ENCODE measurements at places on chromosomes 7 and 10.
A peak's percentile ranks its signal among the peaks of the same experiment; 100 is the strongest.

DNA sequence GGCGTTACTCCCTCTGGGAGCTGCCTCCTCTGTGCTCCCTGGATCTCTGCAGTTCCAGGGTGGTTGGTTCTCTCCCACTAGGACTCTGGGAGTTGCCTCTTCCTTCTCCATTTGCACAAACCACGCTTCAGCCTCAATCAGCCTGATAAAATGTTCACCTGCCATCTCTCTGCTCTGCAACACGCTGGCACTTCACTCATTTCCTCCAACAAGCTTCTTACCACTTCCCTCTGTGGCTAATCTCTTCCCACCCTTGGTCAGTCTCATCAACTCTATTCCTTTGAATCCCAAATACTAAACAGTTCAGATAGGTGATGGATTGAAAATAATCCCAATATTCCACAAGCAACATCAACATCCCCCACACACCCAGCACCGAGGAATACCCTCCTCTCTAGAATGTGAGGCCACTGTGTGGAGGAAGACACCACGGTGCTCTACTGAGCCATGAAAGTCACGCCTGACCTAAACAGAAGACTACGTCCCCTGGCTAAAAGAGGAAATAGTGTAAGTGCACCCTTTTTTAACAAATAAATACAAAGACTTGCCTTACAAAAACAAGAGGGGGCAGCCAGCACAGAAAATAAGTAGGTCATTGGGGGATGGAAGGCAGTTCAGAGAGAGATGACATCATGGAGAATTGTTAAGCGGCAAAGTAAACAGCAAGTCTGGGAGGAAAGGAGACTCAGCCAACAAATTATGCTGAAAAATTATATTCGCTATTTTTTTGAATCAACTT lies 1.9 kb upstream of the FAM170B start:
- DNase-seq: no peak

DNA sequence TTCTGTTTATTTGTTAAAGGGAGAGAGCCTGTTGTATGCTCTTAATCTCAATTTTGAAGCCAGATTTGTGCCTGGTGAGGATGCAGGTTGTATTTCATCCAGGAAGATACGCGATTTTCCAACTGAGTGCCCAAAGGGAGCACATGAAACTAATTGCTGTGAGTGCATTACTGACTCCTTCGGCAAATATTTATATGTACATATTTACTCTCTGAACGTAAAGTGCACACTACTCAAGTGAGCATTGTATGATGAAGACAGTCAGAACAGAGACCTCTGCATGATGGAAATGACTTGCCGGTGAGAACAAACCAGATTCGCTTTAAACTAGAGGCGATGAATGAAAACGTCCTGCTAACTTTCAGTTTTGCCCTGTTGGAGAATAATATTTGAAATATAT lies 130.1 kb downstream of the MALRD1 start:
- no peak for DNase-seq

DNA sequence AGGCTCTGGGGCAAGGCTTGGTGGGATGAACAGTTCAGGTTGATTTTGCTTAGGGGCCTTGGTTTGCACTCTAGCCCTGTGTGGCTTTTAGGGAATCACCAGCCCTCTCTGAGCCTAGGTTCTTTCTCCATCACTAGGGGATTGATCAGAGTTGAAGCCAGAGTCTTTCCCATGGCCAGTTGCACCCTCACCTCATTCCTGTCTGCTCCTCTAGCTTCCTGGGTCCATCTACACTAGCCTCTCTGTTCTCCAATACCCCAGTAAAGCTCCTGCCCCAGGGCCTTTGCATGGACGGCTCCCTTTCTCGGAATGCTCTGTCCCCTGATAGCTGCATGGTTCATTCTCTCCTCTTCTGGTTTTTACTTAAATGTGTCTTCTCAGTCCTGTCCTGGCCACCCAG lies 40.4 kb downstream of the SORCS3 start:
- DNase-seq: no peak

DNA sequence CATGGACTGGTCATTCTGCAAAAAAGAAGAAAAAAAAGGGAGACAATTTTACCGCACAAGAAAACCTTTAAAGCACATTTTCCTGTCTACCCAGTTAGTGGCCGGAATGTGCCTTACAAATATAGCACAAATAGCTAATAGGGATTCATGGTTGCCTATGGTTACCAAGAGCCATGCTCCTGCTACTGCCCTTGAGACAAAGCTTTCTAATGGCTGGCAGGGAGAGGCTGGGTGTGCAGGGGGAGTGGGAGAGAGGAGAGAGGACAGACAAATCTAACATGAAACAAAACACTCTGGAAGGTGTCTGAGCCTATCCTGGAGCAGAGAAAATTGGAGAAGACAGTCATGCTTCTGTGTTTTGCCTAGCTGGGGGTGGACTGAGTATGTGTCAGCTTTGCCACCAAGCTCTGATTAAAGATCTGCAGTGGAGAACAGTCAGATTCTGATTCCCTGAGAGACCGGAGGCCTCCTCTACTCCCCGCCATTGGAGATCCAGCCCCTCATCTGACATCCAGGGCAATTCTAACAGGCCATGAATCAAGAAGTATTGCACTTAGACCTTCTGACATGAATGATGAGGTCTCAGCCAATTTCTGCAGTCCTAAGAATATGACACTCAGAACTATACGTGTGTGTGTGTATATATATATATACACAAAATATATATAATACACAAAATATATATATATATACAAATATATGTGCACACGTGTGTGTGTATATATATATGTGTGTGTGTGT lies 80.2 kb downstream of the PRTFDC1 start:
- no peak for DNase-seq

GRCh38 chr7:132557489-132558044 lies 18.7 kb downstream of the PLXNA4 start:
- no peak for DNase-seq

- DNase-seq: peak; percentile 27
Observed at GRCh38 chr7:1169409-1170368, 9.7 kb upstream of the ZFAND2A start.

DNA sequence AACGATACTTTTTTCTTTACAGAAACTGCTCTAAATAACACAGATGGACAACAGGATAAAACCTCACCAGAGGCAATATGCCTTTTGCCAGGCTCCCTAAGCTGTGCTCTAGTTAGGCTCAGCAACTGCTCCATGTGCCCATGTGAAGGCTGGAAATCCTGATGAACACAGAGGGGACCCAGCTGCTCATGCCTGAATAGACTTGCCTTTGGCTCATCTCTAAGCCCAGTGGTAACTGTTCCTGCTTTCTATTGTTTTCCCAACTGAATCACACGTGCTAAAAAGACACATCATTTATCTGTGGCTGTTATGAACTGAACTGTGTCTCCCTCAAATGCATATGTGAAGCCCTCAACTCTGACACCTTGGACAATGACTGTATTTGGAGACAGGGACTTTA lies 110.4 kb downstream of the RNF216 start:
- DNase-seq: no peak

DNA sequence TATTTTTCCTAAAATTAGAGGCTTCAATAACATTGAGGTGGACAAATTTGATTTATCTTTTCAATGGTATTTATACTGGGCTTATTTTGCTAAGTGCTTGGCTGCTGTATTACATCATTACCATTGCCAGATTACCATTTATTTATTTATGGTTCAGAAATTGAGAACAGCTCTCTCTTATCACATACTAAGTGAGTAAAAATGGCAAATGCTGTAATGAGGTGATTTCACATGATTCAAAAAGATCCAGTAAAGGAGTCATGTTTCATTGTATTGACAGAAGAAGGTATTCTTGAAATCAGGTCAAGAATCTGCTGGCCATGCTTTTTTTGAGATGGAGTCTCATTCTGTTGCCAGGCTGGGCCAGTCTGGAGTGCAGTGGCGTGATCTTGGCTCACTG lies 322.6 kb downstream of the KIF20B start:
- no peak for DNase-seq

- no peak for DNase-seq
Observed at GRCh38 chr10:80100861-80101695, 22.6 kb downstream of the TMEM254 start.

- no peak for DNase-seq
Observed at GRCh38 chr7:54705436-54705835, 53.6 kb downstream of the SEC61G start.

GRCh38 chr7:38310591-38311101 lies 37.2 kb upstream of the TARP start:
- DNase-seq: no peak

DNA sequence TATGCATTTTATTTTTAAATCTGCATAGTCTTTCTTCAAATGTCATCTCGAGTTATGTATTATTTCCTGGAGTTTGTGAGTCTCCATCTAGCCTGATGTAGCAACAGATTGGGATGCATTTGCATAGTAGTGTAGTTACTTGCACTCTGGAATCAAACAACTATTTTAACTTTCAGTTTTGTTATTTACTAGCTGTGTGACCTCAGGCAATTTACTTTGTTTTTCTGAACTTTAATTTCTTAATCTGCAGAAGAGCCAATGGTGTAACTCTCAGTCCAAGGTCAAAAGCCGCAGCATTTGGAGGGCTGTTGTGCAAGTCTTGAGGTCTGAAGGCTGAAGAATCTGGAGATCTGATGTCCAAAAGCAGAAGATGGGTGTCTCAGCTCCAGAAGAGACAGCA lies 175.8 kb upstream of the SORCS1 start:
- DNase-seq: no peak

GRCh38 chr7:6266699-6267098 lies 5.7 kb downstream of the CYTH3 start:
- no peak for DNase-seq

DNA sequence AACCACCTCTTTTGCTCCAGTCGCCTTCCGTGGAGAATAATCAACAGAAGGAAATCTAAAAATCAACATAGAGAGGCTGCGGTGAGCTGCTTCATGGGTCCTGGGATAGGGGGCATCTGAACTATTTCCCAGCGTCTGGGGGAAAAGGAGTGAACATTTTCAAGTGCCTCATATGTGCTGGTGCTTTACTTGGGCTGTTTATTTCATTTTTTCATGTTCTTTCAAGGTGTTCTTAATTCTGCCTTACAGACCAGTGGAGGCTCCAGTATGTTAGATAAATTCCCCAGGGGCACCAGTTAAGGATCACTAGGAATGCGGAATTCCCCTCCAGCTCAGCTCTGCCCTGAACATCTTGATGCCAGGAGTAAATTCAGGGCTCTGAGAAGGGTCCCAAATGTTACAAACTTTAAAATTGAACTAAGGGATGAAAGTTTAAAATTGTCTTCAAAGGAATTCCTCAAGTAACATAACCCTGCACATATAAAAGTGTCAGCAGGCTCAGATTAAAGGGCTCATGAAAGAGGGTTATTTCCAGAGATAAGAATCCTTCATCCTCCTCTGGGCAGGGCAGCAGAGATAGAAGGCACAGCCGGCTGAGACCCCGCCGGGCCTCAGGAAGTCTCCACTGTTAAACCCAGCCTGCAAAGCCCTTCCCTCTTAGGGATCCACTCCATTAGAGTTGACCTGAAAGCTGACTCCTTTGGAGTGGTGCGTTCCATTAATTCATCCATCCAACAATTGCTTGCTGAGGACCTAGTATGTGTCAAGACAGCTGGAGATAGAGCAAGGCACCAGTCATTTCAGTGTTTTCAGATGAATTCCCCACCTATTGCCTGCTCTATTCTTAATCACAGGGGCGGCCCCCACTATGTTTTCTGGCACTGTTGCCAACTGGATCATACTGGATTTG lies 345.8 kb downstream of the KCNMA1 start:
- DNase-seq: no peak

DNA sequence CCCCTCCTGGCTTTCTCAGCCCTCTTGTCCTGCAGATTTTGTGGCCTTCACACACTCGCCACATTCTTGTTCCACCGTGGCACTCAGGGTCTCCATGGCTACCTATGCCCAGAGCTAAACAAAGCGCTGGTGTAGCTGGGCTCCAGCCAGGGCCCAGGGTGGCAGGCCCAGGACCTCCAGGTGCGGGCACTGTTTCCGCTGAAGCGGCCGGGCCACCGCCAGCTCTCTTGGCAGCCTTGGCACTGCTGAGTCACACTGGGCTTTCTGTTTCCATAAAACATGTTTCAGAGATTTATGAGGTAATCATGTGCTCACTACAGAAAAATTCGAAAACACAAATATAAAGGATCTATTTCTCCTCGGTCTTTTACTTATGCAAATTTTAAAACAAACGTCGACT lies 51.3 kb downstream of the AOC1 start:
- DNase-seq: no peak

DNA sequence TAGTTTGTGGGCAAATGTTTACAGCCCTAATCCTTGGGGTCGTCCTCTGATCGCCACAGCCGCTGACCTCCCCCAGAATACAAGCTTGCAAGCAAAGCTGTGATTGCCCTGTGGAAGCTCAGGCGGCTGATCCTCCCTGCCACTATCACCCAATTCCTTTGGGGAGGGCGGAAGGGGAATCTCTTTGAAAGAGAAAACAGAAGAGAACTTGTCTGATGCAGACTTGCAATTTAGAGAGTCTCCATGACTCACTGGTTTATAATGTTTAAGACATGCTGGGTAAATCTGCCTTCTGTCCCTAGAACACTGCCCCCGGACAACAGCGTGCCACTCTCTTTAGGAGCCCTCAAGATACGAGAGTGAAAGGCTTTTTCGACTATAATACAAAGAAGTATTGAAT lies 75.5 kb downstream of the NRP1 start:
- no peak for DNase-seq

DNA sequence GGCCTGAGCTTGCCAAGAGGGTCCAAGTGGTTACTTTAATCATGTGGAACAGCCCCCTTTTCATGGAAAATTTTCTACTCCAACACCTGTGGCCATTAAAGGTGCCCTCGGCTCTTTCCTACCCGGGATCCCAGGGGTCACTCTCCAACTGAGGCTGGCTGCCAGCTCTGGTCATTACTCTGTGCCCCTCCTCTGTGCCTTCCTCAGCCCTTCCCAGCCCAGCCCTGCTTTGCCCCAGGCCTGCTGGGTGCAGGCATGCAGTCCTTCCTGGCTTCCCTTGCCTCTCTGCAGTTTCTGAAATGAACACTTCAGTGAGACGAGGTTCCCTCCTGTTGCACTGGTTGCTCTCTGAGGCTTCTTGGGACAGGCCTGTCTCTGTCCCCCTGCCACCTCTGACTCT lies 951.1 kb upstream of the ZNF722 start:
- DNase-seq: no peak

DNA sequence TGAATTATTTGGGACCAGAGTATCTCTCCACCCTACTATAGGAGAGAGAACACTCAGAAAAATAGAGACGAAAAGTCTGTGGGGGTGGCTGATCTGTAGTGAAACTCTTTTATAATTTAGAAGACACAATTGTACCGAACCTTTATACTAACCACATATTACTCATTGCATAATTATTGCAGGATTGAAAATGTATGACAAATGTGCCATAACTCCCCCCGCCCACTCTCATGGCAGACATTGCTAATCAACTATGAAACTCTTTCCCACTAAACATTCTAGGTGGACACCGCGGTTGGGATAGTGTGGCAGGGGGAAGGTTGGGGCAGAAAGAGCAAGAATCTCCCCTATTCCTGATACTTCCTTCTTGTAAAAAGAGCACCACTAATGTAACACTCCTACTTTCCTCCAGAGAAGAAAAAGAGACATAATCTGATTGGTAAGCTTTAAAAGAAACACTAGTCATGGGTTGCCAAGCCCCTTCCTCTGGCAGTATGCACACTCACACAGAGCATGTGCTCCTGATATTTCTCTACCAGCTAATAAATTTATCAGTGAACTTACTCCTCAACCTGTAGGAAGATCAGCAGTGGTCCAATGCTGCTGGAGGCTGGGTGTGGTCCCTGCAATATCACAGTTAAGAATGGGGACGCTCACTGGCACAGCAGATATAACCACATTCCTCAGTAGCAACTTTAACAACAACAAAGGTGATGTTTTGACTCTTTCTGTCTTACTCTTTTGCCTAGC lies 18.7 kb upstream of the ARID5B start:
- DNase-seq: no peak

- DNase-seq: no peak
Observed at GRCh38 chr10:63628526-63629362, 107.5 kb downstream of the REEP3 start.
